Bladder microvascular endothelial cell (primary cell): ENCODE measurements at places on chromosomes 16 and 17. TPM values are rescaled to one million over a fixed set of nuclear protein-coding genes. Genes with fewer than 3 reads are reported as not detected.

The OMG gene
- total RNA-seq, result 6.0 TPM in 1 of 2 replicates, not detected in the other

The PRAC1 gene
- not detected in 2 replicates for total RNA-seq

The DGKE gene
- 9.4 and 17.7 TPM in 2 replicates for total RNA-seq

The MAPT gene
- total RNA-seq, result under 0.01 and 0.13 TPM in 2 replicates

The TMEM88 gene
- total RNA-seq, result 24.5 and 132 TPM in 2 replicates

The TPPP3 gene
- total RNA-seq, result 0.13 TPM in 1 of 2 replicates, not detected in the other

The C16orf78 gene
- total RNA-seq, result not detected in 2 replicates

The PRR15L gene
- total RNA-seq, result not detected in 2 replicates

The SOX9 gene
- not detected in 2 replicates for total RNA-seq

The SLFN12 gene
- 36.1 and 87.1 TPM in 2 replicates for total RNA-seq

The MARVELD3 gene
- under 0.01 and 0.25 TPM in 2 replicates for total RNA-seq

The CES4A gene
- 0.49 and 1.7 TPM in 2 replicates for total RNA-seq

The FOXN1 gene
- total RNA-seq, result not detected in 2 replicates

The PRSS22 gene
- total RNA-seq, result not detected in 2 replicates

The ABCC12 gene
- not detected in 2 replicates for total RNA-seq

The SCGB1C2 gene
- total RNA-seq, result not detected in 2 replicates

The KRTAP3-3 gene
- total RNA-seq, result not detected in 2 replicates

The PRSS53 gene
- total RNA-seq, result 0.81 and 1.6 TPM in 2 replicates

The C16orf89 gene
- total RNA-seq, result not detected in 2 replicates
